ENCODE measurements at places on chromosomes 3 and 15. TPM values are rescaled to one million over a fixed set of nuclear protein-coding genes. Genes with fewer than 3 reads are reported as not detected.

MASP1 gene
- 6.3 TPM for total RNA-seq

TMC3 gene
- 0.13 TPM for total RNA-seq

DNA sequence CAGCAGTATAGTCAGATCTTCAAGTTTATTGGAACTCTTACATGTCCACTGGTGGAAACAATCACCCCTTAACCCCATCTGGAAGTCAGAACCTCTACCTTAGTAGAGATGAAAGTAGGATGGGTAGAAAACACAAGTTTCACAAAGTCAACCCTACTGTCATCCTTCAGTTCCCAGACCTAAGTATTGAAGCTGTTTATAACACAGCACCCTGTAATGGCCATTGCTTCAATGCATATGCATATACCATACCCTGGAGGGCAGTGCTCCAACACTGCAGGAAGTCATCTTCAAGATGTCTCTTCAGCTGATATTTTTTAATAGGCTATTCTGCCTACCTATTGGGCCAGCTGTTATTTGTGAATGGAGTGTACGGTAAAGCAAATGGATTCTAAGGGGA lies 241.3 kb downstream of the UBE2E2 start:
- no peak for DNase-seq

DNA sequence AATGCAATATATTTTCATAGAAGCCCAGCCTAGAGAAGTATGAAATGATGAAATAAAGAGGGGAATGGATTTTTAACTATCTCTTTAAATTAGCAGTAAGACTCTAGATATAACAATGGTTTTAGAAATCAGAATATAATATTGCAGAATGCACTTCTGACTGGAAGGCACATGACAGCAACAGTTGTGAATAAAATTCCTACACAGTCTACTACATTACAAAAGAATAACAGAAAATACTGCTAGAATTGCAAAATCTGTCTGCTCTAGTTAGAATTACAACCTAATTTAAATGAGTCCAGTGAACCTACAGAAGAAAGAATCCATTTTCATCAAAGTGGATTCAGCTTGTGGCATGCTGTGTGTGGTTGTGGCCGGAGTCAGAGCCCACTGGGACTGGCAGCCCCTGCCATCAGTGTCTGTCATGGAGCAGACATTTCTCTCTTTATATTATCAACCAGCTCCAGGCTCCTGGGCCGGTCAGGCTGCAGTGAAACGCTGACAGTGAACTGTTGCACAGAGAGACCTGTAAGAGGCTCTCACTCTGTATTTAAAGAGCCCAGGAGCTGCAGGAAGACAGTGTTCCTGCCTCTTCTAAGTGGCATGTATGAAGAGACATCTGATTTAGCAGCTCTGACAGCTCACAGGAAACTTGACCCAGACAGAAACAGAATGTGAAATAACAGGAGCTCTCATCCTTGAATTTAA lies 1523.8 kb upstream of the CADM2 start:
- no peak for DNase-seq

DNA sequence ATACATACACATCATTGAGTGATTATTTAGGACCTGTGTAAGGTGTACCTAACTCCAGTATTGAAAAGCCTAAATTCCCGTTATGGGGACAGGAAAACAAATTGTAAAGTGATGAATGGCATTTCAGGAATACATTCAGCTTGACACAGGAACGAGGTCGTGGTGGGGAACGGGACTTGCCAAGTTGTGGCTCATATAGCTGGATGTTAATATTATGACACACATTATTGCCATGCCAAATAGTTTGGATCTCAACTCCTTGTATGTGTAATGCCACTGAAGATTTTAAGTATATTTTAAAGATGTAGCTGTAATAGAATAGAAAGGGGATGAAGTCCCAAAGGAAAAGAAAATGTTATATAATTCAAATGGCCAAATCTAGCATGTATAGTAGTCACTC lies 227.2 kb upstream of the GOLIM4 start:
- DNase-seq: no peak

GRCh38 chr15:65773386-65774111 lies 18.5 kb downstream of the DENND4A start:
- no peak for DNase-seq

- DNase-seq: no peak
Measured at GRCh38 chr3:170346481-170347392, 10.8 kb upstream of the SKIL start.

GRCh38 chr3:61253756-61254155 lies 2.5 kb upstream of the FHIT start:
- no peak for DNase-seq

HRH1 gene
- total RNA-seq: 40.3 TPM

XRN1 gene
- 72.8 TPM for total RNA-seq

PHC3 gene
- 142 TPM for total RNA-seq

GRCh38 chr3:124094496-124094895 lies 102.6 kb upstream of the ROPN1 start:
- no peak for DNase-seq

- DNase-seq: no peak
Measured at GRCh38 chr3:141021261-141021660, 29.9 kb upstream of the SPSB4 start.

GRCh38 chr15:90322538-90322937 lies 29.5 kb upstream of the ZNF774 start:
- no peak for DNase-seq

GRCh38 chr15:96052572-96053030 lies 277.9 kb upstream of the NR2F2 start:
- no peak for DNase-seq

DNA sequence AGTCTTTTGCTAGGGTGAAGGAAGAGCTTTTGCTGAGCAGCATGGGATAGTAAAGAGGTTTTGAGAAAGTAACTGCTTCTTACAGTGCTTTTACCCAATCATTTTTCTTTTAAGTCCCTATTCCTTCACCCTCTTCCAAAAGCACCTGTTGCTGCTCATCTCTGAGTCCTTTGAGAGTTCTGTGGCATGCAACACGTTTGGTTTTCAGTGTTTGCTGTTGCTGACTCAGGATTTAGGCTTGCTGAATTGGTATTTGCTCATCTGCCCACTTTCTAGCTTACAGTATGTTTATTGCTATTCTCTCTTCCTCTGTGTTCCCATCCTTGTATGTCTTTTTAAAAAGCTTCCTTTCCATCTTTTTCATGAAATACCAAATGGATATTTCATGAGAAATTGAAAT lies 55.9 kb upstream of the THRB start:
- no peak for DNase-seq

GRCh38 chr3:16430717-16431630 lies 82.5 kb downstream of the RFTN1 start:
- no peak for DNase-seq

DNA sequence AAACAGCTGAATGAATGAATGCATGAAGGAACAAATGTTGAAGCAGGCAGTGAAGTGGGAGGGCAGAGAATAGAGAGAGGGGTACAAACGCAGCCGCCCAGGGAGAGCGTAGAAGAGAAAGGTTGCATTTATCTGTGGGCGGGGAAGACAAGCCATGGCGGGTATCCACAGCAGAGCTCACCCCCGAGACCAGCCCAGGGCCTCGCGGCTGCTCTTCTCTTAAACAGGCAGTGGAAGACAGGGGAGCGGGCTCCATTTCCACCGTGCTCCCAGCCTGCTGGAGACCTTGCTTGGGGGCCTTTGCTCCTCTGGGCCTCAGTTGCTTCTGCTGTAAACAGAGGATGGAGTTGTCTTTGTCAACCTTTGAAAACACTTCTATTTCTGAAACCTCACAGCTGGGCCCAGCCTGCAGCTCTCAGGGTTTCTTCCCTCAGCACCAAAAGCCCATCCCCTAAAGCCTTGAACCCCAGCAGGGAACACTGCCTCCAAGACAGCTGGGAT lies 259.5 kb downstream of the UACA start:
- no peak for DNase-seq

DNA sequence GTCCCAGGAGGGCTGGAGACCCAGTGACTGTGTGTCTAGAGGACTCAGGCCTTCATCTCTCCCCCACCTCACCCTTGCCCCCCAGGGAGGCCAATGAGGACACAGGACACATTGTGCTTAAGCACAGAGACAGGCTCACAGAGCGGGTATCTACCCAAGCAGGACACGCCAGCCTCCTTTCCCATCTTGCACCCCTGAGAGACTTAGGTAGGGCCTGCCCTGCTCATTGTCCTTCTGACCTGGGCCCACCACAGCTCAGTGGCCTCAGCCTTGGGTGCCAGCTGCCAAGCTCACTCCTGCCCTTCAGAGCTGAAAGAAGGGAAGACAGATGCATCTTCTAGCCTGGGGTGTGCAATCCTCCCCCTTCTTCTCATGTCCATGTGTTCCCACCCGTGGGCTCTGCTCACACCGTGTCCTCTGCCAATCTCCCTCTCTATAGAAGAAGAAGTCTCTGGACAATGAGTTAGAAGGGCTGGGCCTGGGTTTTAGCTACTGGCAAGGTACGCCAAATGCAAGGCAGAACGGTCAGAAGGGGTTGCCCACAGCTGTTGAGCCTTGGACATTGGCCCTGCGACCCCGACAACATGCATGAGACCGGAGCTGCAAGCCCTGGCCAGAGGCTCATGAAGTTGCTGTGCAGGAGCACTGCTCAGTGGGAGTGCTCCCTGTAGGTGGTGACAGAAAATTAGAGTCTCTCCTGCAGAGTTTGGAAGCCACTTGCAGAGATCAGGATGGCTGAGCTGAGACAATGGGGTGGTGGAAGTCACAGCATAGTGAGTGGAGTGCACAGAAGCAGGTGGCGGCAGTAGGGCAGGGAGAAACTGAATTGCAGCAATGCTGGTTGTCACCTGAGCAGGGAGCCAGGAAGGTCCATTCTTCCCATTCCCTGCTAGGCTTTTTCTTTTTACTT lies 32.8 kb downstream of the ACSBG1 start:
- peak; percentile 35 for DNase-seq

Data from sciatic nerve (tissue), 2 donors.